HuH-7.5 (cell line): ENCODE measurements at places on chromosomes 3 and 15.

DNA sequence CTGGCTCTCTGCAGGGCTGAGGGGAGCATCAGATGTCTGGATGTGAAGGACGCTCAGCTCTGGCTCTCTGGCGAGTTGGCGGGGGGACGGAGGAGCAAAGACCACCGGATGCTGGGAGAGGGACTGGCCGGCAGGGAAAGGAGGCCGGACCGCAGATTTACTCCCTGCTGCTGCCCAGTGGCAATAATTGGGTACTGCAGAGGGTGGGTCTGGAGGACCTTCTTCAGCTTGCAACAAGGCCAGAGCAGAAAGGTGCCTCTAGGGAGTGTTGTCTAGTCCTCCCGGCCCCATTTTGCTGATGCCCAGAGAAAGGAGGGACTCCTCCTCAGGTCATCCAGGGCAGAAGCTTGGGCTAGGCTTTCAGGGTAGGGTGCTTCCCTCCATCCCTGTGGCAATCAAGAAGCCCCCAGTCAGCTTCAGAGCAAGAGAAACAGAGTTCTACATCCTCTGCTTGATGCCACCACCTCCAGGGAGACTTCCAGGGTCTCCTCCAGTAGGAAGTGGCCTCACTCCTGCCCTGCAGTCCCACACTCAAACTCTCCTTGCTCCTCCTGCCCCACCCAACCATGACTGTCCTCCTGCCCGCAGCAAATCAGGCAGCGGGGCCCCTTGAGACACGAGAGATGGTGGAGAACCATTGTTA, 20.3 kb upstream of the CSPG4 start:
- DNase-seq = peak; percentile 90

GRCh38 chr15:80643431-80643951, 51.6 kb upstream of the ABHD17C start:
- no peak for DNase-seq

DNA sequence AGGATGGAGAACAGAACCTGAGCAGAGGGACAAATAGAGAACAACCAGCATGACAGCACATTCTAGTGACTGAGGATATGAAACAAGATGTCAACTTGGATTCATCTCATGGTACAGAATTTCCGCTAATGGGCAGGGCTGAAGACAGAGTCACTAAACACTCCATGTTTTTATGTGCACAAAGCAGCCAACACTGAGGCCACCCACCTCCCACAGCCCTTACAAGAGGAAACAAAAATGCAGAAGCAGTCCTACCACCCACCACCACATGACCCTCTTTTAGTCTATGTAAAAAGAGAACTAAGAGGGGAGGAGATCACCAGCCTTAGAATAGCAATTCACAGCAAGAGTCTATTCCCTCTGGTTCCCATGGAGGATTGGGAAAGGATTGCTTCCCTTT, 131.4 kb upstream of the UBE2E2 start:
- no peak for DNase-seq

GRCh38 chr3:52022323-52023100, 26.8 kb upstream of the RPL29 start:
- no peak for DNase-seq

- no peak for DNase-seq
Observed at GRCh38 chr3:59654123-59654479, 604.3 kb upstream of the CFAP20DC start.

- DNase-seq = no peak
Observed at GRCh38 chr3:140285380-140285779, 350.4 kb downstream of the CLSTN2 start.

GRCh38 chr15:101410612-101411011, 78.9 kb downstream of the PCSK6 start:
- DNase-seq = no peak

- no peak for DNase-seq
Observed at GRCh38 chr3:9250236-9250635, 790 bp upstream of the SRGAP3 start.

- DNase-seq = no peak
Observed at GRCh38 chr3:179907784-179908482, 128.8 kb downstream of the PEX5L start.

DNA sequence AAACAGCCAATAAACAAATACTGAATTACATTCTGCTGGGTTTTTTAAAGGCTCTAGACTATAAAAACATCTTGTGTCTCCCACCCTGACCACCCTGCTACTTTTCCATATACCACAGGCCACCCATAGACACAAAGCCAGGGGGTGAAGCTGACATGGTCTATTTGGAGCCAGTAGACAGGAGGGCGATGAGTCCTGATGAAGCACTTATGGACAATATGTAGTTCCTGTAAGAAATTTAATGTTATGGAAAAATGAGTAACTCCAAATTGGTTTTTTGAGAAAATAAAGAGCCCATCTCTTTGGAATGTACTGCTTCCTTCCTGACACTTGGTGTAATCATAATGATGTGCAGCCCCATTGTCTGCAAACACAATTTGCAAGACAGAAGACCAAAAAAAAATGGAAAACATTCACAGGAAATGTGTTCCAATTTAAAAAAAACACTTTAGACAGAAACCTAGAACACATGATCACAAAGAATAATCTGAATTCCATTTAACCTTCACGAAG, 11.8 kb downstream of the SSR3 start:
- DNase-seq = no peak

DNA sequence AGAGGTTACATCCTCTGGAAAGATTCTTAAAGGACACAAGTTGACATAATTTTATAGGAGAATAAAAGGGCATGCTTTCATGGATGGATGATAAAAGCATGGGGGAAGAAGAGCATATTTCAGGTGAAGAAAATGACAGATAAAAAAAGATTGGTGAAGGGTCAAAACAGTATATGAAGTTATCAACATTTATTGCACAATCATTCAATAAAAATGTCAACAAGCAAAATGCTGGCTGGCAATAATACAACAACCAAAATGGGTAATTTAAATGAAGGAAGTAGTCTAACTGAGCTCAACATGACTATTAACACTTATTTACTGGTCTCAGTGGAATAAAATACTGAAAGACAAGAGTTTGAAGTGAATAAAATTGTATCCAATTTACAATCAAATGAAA, 696.7 kb downstream of the SQOR start:
- DNase-seq = no peak

DNA sequence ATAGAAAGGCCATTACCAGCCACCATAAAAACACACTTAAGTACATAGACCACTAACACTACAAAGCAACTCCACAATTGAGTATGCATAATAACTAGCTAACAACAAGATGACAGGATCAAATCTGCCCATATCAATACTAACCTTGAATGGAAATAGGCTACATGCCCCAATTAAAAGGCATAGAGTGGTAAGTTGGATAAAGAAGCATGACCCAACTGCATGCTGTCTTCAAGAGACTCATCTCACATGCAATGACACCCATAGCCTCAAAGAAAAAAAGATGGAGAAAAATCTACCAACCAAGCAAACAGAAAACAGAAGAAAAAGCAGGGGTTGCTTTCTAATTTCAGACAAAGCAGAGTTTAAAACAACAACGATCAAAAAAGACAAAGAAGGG, 218.7 kb downstream of the ISL2 start:
- DNase-seq = no peak

DNA sequence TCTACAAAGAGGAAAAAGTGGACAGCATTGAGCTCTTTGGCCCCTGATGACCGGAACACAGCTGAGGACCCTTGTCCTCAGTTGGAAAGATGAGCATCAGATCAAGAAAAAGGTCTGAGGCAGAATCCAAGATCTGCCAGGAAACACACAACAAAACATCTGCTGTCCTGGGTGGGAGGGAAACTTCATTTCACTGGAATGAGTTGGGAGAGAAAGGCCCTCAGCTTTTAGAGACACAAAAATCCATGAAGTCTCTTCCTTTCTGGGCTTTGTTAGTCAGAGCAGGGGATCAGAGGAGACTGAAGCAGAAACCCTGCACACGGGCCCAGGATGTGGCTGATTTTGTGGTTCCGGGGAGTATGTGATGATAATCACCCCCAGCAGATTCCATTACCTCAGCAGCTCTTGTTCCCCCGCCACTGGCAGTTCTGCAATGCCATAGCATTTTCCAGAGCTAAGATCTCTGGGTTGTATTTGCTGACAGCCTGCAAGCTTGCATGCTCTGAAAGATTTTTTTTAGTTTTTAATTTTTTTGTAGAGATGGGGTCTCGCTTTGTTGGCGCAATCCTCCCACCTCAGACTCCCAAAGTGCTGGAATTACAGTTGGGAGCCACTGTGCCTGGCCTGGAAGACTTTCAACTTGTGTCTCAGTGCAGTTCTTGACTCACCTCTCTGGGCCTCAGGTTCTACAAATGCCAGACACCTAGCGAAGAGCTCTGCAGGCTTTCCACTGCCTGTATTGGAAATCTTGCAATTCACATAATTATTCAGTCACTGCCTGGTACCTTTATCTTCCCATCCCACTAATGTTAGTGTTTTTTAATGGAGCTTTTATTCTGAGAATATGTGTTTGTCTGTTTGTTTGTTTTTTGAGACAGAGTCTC, 5.8 kb upstream of the TATDN2 start:
- DNase-seq = no peak

GRCh38 chr15:94460624-94461023, 229.3 kb downstream of the MCTP2 start:
- DNase-seq = no peak

DNA sequence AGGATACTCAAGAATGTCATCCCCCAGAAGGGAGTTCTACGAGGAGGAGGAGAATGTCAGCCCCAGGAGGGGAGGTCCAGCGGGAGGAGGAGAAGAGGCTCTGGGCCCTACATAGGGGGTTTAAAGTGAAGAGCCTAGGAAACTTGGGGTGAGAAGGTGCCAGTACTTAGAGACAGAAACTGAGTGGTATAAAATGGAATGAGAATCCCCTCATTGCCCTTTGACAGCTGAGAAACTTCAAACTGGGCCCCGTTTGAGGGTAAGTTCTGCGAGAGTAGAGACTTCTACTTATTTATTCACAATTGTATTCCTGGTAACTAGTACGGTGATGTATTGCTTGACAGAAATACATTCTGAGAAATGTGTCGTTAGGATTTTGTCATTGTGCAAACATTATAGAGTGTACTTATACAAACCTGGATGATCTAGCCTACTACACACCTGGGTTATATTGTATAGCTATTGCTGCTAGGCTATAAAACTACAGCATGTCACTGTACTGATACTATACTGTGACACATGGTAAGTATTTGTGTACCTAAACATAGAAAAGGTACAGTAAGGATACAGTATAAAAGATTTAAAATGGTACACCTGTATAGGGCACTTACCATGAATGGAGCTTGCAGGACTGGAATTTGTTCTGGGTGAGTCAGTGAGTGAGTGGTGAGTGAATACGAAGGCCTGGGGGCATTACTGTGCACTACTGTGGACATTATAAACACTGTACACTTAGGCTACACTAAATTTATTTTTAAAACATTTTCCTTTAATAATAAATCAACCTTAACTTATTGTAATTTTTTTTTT, 62.0 kb downstream of the TSC22D2 start:
- DNase-seq = no peak

GRCh38 chr15:33218071-33218491, 23.6 kb upstream of the FMN1 start:
- DNase-seq = no peak

DNA sequence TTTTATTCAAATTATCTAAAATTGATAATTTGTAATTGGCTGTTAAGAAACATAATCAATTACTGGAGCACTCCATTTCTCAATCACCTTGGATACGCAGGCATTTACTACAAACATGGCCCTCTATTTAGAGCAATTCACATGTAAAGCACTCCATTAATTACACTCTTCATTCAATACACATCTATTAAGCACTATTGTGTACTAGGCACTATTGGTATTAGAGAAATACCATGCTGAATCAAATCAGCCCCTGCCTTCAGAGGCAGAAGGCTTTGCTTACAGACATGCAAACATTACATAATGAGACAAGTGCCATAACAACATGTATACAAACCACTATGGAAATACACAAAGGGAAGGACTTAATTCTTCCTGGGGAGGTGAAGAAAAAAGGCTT, 69.1 kb downstream of the PEAK1 start:
- DNase-seq = no peak

DNA sequence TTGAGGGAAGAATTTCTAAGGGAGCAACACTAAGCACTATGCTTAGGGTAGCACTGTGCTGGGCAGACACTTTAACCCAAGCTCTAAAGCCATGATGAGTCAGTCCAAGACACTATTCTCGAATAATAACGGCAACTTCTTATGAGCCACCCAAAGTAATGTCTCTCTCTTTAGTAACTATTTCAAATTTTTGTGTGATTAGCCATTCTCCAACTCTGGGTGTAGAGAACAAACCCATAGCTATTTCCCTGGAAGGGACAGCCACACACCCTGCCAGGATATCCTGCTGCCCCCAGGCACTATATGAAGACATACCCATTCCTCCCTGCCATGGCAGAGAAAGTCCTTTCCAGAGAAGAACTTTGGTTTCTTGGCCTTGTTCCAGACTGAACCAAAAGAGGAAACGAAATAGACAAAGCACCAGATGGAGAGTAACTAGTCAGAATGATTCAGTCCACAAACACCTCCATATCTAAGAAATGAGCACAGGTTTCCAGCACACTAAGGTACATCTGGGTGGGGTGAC, 384.9 kb upstream of the THBS1 start:
- no peak for DNase-seq

GRCh38 chr15:41048397-41048796, 67.7 kb downstream of the INO80 start:
- no peak for DNase-seq

DNA sequence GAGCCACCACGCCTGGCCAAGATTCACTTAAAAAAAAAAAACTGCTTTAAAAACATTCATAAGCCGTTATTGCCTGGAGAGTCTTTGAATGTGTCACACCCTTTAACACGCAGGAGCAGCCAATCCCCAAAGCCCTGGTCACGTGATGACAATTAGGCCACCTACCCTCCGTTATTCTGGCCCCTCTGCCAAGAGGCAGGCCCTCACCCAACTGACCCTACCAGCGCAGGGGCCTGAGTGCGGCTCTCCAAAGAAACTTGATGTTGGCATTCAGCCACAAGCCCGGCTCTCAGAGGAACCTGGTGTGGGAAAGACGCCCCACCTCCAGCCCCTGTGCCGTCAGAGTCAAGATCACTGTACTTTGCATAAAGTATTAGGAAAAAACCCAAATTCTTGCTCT, 11.6 kb upstream of the MUC4 start:
- DNase-seq = no peak

GRCh38 chr3:187822402-187822801, 77.1 kb upstream of the BCL6 start:
- no peak for DNase-seq

GRCh38 chr3:143601723-143602484, 246.4 kb downstream of the SLC9A9 start:
- no peak for DNase-seq

DNA sequence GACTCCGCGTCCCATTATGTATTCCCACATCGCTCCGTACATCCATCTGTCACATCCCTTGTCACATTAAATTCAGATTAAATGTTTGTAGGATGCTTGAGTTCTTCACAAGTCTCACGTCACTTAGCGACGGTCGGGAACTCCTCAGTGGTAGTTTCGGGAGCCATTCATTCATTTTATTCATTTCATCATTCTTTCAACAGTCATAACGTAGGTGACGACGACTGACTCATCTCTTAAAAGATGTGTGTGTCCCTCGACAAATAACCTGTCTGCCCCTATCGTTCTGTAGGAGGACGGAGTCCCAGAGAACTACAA, 272 bp upstream of the SRPRB start:
- DNase-seq = no peak

- DNase-seq = no peak
Observed at GRCh38 chr3:123635217-123635616, 50.4 kb upstream of the HACD2 start.
